Activated T-helper 1 cell treated with anti-CD3 and anti-CD28 coated beads, Interleukin-12 subunit alpha, Interleukin-12 subunit beta, Interleukin-2, Interleukin-4 antibody, amounts not matched to agents 30 ng/mL and 10 ng/mL and 1 ng/mL, durations not matched to agents 14 hours and 24 hours and 36 hours (primary cell): ENCODE measurements at places on chromosomes 3 and 15. TPM values are rescaled to one million over a fixed set of nuclear protein-coding genes. Genes with fewer than 3 reads are reported as not detected.
A peak's percentile ranks its signal among the peaks of the same experiment; 100 is the strongest.

The KNL1 gene
- total RNA-seq: 21.6 and 22.4 TPM in 2 replicates

The REC114 gene
- total RNA-seq: not detected in 2 replicates

The IL20RB gene
- total RNA-seq: 1.5 and 1.9 TPM in 2 replicates

The HACL1 gene
- total RNA-seq: 21.4 and 24.8 TPM in 2 replicates

The TIMP4 gene
- 0.12 TPM in 1 of 2 replicates, not detected in the other for total RNA-seq

The KLHL40 gene
- not detected in 2 replicates for total RNA-seq

The AQP9 gene
- 0.07 TPM in 1 of 2 replicates, not detected in the other for total RNA-seq

DNA sequence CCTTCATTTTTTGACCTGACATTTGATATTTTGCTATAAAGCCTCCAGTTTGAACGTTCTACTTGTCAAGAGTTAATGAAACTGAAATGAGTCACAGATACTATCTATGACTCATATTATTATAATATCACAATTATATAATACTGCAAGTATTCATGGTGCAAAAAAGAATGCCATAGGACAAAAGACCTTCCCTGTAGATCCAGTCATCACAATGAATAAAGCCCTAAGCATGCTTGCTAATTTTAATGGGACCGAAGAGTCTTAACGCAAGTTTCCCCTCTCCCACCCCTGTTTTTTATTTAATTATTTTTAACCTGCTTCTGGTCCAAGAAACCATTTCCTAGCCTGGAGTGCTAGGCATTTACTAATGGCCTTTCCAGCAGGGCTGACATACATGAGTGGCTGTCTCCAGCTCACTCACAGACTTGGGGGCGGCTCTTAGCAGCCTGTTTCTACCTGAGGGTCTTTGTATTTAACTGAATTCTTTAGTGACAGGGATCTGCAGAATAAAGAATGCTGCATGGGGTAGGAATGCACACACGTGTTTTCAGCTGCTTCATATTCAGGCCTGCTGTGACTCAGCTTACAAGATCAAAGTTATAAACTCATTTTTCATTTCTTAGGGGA lies 61.2 kb downstream of the THBS1 start:
- no peak overlapping the region for H3K4me3 ChIP-seq
- no peak overlapping the region for H3K27ac ChIP-seq
- H3K36me3 ChIP-seq: no peaks in the 10 kb centered on the region

- H3K27ac ChIP-seq: no peak overlapping the region
- no peaks in the 10 kb centered on the region for H3K36me3 ChIP-seq
- DNase-seq: no peak
Measured at GRCh38 chr3:129947538-129948240, 26.8 kb upstream of the TRH start.

DNA sequence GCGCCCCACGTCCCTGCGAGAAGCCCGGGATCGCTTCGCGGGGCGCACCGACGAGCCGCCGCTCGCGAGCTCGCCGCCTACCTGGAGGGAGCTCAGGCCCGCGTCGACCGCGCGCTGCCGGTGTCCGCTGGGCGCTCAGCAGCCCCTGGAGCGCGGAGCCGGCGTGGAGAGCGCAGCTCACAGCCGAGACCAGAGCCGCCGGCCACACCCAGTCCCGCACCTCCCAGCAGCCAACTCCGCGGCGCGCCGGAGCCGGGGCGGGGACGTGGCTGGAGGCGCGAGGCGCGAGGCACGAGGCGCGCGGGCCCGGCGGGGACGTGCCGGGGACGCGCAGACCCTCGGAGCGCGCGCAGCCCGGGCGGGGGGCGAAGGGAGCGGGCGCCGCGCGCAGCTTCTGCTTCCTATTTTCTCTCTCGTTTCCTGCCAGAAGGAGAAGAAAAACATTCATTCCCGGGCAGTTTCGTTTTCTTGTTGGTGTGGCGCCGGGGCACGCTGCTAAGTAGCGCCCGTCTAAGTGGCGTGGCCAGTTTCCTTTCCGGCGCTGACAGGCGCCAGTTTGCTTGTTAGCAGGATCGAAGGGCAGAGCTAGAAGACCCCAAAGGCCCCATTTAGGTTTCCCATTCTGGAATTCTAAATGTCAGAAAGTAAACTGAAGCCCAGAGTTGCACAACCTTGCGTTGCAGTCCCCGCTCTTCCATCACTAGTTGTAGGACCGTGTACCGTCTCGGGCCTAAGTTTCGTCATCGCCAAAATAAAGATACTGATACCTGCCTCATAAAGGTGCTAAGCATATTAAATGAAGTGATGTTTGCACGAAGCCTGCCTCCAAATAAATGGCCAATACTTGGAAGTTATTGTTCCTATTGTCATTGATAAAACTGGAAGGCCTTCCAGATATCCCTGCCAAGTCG lies at the start of gene GNB4:
Gene GNB4, minus strand, starts transcription at position 206 of the 911 bp plus-strand sequence. CDS start 25,270 bp downstream, outside the sequence.
- peaks cover 7% of the 10 kb centered on the region for H3K36me3 ChIP-seq
- peak within 1 kb of the TSS; percentile 89 for H3K4me3 ChIP-seq
- DNase-seq: peak; percentile 58
- H3K27me3 ChIP-seq: peaks cover 51% of the 10 kb centered on the region
- H3K27ac ChIP-seq: peak within 1 kb of the TSS; percentile 91

- no peaks in the 10 kb centered on the region for H3K36me3 ChIP-seq
- no peak for DNase-seq
- H3K27ac ChIP-seq: no peak overlapping the region
- no peak overlapping the region for H3K4me3 ChIP-seq
- no peaks in the 10 kb centered on the region for H3K4me1 ChIP-seq
- H3K27me3 ChIP-seq: no peaks in the 10 kb centered on the region
Measured at GRCh38 chr3:63791974-63792373, 27.1 kb upstream of the C3orf49 start.

DNA sequence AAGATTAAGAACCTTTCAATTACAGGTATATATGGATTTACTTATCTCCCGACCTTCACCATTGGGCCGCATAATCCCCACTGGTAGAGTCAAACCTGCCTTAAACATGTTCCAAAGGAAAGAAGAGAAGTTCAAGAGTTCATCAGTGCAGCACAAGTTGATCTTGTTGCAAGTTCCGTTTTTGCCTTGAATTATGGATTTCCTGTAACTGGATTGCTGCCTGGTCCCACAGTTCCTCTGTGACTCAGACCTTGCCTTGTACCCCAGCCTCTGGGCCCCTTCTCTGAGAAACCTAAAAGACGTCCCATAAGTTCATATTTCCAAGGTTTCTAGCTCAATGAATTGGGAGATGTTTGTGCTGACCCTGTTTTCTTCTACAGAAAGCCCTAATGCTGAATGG lies 112.5 kb upstream of the THBS1 start:
- H3K27ac ChIP-seq: no peak overlapping the region
- no peaks in the 10 kb centered on the region for H3K4me1 ChIP-seq
- H3K36me3 ChIP-seq: no peaks in the 10 kb centered on the region

DNA sequence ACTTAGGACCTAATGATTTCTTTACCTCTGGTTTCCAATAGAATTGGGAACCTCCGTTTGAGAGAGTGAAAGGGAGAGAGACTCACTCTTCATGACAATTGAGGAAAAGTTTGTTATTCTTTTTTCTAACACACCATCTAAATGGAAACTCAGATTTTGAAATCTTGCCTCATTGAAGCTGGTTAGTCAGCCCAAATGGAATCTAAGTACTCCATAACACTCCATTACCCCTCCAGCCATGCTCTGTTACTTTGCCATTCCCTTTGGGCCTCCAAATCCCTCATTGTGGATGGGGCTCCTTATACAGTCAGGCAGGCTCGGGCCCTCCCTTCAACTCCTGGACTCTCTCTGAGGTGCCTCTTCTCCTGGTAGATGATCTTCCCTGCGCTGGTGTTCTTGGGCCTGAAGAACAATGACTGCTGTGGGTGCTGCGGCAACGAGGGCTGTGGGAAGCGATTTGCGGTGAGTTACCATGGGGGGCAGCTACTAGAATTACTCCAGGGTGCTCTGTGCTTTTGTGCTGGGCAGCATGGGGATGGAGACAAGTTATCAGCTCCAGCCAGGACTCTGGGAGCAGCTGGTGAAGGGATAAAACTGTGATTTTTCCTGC lies 1.1 kb downstream of the TM4SF4 start:
- H3K27me3 ChIP-seq: peaks cover 8% of the 10 kb centered on the region
- peaks cover 8% of the 10 kb centered on the region for H3K4me1 ChIP-seq
- DNase-seq: no peak
- no peaks in the 10 kb centered on the region for H3K36me3 ChIP-seq
- H3K4me3 ChIP-seq: no peak overlapping the region

DNA sequence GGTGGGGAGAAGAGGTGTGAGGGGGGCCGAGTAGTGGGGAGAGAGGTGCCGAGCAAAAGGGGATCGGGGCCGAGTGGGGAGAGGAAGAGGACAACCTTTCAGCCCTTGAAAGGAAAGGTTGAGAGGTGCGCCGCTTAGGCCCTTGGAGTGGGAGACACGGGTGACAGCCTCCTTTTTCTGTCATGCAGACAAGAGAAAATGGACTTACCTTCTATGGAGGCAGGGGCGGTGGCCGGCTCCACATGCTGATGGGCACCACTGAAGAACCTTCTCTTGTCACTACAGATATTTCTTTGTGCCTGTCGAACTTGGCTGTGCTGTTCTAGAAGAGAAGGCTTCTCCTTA lies 421 bp downstream of the KLHL18 start:
- H3K27ac ChIP-seq: peak overlapping the region; percentile 100
- peaks cover 45% of the 10 kb centered on the region for H3K4me1 ChIP-seq
- DNase-seq: no peak
- peak overlapping the region; percentile 98 for H3K4me3 ChIP-seq
- H3K36me3 ChIP-seq: peaks cover 9% of the 10 kb centered on the region
- H3K27me3 ChIP-seq: no peaks in the 10 kb centered on the region

GRCh38 chr3:115814778-115815380 lies 191.6 kb downstream of the GAP43 start:
- peaks cover 6% of the 10 kb centered on the region for H3K27me3 ChIP-seq
- H3K27ac ChIP-seq: no peak overlapping the region
- peak; percentile 33 for DNase-seq
- H3K4me1 ChIP-seq: peaks cover 4% of the 10 kb centered on the region
- H3K36me3 ChIP-seq: no peaks in the 10 kb centered on the region

- no peaks in the 10 kb centered on the region for H3K27me3 ChIP-seq
- H3K36me3 ChIP-seq: no peaks in the 10 kb centered on the region
- no peak overlapping the region for H3K4me3 ChIP-seq
- no peak overlapping the region for H3K27ac ChIP-seq
- no peak for DNase-seq
Measured at GRCh38 chr3:123613543-123613942, 28.7 kb upstream of the HACD2 start.

- H3K27me3 ChIP-seq: peaks cover 5% of the 10 kb centered on the region
- H3K27ac ChIP-seq: no peak overlapping the region
- no peaks in the 10 kb centered on the region for H3K36me3 ChIP-seq
- no peak for DNase-seq
- H3K4me1 ChIP-seq: no peaks in the 10 kb centered on the region
- H3K4me3 ChIP-seq: no peak overlapping the region
Measured at GRCh38 chr15:96428742-96429141, 98.2 kb downstream of the NR2F2 start.

DNA sequence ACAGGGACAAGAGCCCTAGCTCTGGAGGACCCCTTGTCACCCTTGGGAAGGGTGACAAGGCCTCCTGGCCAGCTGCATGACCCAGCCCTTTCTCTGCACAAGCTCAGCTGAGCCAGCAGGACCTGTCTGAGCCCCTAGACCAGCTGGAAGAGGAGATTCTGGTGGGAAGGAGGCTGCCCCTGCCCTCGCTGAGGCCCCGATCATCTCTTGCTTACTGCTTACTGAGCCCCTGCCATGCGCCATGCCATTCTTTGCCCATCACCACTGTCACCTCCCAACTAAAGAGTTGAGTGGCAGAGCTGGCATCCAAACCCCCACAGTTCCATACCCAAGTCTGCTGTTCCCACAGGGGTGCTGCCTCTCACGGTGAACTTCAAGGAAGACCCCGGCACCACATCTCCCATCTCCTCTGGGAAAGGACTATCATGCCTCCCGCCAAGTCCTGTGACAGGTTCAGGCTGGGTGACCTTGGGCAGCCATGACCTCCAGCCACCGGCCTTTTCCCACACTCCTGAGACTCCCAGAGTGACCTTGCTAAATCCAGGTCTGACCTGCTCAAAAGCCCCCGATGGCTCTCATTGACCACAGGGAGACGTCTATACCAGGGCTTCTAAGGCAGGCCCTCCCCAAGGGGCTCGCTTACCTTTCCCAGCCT lies 34.0 kb downstream of the ACSBG1 start:
- DNase-seq: no peak
- no peaks in the 10 kb centered on the region for H3K4me1 ChIP-seq
- H3K36me3 ChIP-seq: no peaks in the 10 kb centered on the region

DNA sequence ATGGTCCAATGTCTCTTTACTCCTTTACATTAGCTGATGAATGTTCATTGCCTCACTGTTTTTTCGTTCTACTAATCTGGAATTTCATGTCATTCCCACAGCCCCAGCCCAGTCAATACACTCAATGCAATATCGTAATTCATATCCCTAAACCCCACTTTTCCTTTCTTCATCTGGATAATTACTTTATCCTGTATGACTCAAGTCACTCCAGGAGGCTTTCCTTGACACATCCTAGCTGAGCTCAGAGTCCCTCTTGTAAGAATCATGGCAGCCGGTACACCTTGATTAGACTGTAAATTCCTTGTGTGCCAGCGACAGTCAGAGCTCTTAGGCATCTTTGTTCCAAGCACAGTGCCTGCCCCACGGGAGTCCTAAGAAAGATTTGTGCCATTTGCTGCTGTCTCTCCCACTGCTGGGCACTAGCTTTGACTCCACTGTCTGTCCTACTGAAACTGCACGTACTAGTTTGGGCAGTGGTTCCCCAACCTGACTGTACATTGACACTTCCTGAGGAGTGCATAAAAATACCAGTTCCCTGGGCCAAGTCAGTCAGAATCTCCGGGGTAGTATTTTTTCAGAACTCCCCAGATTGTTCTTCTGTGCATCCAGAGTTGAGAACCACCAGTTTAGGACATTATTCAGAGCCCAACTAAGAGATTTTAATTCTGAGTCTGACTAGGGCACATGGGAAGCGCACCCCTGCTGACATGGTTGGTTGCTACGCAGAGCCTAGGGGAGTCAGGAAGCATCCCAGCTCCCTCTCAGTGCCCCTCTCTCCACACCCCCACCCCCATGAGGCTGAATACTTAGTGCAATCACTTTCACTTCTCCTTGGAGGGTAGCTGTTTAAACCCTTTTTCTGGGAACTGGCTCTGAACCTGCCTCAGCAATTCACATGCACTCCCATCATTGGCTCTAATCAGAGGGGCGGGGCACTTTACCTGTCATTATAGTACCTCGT lies 19.5 kb upstream of the C3orf70 start:
- H3K4me1 ChIP-seq: no peaks in the 10 kb centered on the region
- peaks cover 4% of the 10 kb centered on the region for H3K27me3 ChIP-seq
- H3K27ac ChIP-seq: no peak overlapping the region
- no peak overlapping the region for H3K4me3 ChIP-seq

GRCh38 chr3:37670961-37671483 lies 190.7 kb upstream of the CTDSPL start:
- DNase-seq: no peak
- H3K27ac ChIP-seq: no peak overlapping the region
- H3K4me1 ChIP-seq: no peaks in the 10 kb centered on the region
- H3K27me3 ChIP-seq: peaks cover 16% of the 10 kb centered on the region
- no peaks in the 10 kb centered on the region for H3K36me3 ChIP-seq
